ENCODE measurements at places on chromosomes 3 and 15.

- no peak for DNase-seq
Measured at GRCh38 chr3:189249987-189250386, 78.2 kb downstream of the TPRG1 start.

GRCh38 chr3:10253731-10254130, 5.5 kb downstream of the TATDN2 start:
- no peak for DNase-seq

DNA sequence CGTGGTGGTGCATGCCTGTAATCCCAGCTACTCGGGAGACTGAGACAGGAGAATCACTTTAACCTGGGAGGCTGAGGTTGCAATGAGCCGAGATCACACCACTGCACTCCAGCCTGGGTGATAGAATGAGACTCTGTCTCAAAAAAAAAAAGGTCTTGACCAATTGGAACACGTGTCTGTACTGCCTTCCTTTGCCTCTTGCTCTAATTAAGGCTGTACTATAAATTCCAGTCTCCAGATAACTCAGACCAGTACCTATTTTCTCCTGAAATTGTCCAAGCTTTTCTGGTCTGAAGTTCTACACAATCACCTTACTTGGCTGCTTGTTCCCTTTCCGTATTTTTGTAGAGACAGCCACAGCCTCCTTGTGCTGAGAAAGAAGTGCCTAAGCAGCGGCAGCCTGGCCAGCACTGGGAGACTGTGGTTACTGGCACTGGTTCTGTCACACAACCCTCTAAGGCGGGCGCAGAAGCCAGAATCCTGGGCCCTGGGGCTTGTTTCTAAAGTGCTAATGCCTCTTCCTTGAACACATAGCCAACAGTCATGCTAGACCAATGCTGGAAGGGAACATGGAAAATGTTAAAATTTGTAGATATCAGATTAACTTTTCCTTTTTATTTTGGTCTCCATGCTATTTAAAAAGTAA, 6.2 kb upstream of the CEP70 start:
- DNase-seq = no peak

DNA sequence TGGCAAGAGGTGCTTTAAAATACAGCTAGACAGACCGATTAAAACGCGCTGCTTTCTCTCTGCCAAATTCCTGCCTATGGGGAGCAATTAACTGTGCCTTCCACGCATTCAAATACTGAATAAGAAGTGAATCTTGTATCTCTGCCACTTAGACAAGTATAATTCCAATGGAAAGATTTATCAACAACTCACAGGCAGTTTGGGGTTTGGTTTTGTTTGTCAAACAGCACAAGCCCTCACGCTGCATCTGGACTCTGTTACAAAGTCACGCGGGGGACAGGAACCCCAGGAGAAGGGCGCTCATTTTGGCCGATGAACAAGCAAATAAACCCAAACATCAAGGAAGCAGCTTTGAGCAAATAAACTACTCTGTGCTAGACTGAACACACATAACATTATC, 61.8 kb upstream of the TMCO5A start:
- DNase-seq = no peak

DNA sequence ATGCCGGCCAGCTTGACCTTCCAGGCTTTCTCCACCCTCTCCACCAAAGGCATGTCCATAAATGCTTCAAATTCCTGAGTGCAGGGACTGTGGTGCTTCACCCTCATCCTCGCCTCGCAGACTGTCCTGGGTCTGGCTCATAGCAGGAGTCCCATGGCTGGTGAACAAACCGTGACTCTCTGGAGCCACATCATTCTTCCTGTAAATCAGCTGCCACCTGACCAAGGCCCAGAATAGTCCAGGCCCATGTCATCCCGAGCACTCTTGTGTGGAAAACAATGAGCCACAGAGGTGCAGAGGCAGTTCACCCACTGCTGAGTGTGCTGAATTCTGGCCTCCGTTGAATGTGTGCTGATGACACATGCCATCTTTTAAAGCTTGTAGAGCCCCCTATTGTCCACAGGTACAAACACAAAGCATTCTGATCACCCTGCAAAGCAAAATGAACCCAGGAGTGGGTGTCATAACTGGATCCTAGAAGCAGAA, 68.6 kb downstream of the ABHD5 start:
- DNase-seq = peak; percentile 36

DNA sequence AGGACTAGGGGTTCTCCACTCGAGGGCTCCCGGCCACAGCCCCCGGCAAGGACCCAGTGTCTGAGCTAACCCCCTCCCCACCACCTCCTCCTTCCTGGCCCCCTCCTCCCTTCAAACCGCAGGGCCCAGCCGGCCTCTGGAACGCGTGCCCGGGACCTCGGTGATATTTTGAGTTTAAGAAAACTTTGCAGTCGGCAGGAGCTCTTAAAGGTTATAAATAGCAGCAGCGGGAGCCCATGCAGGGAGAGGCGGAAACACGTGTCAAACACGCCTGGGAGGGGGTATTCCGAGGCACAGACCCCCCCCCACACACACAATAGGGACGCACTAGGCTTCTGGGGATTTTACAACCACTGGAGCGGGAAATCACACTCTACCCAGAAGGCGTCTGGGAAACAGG, 3.1 kb upstream of the PTH1R start:
- DNase-seq = peak; percentile 59

- DNase-seq = no peak
Measured at GRCh38 chr3:69821133-69821532, 81.9 kb downstream of the MITF start.

DNA sequence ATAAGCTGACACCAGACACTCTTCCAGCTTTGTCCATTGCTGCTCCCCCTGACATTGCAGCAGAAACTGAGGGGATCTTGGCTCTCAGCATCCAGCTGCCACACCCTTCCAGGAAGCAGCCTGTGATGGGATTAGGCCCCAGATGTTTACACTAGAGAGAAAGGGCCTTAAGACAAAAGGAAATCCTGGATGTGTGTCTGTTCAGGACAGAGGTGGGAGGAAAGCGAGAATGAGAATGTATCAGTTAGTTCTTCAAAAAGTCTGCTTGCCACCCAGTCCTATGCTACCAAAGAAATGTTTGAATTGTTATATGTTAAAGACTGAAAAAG, 58.8 kb downstream of the HES1 start:
- no peak for DNase-seq

DNA sequence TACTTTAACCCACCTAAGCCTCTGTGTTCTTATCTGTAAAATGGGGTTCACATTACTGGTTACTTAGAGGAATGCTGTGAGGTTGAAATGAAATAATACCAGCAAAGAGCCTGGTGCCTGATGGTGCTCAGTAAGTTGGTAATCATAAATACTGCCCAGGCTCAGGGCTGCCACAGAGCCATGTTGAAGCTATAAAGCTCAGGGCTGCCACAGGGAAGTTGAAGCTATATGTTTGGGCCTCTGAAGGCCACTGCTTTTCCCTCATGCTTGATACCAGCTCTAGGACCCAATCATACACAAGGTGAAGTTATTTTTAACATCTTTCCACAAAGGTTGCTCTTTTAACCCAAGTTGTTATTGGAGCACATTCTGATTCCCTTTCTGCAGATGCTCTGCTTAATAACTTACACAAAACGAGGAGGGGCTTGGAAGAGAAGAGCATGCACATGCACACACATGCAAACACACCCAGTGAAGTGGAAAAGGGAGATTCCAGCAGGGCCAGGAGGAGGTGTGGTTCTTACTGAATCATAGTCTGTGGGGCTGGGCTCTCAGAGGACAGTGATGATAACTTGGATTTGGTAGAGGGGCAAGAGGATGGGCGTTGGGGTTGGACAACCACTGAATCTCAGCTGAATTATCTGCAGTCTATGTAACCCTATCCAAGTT, 17.4 kb downstream of the PARP14 start:
- DNase-seq = no peak

DNA sequence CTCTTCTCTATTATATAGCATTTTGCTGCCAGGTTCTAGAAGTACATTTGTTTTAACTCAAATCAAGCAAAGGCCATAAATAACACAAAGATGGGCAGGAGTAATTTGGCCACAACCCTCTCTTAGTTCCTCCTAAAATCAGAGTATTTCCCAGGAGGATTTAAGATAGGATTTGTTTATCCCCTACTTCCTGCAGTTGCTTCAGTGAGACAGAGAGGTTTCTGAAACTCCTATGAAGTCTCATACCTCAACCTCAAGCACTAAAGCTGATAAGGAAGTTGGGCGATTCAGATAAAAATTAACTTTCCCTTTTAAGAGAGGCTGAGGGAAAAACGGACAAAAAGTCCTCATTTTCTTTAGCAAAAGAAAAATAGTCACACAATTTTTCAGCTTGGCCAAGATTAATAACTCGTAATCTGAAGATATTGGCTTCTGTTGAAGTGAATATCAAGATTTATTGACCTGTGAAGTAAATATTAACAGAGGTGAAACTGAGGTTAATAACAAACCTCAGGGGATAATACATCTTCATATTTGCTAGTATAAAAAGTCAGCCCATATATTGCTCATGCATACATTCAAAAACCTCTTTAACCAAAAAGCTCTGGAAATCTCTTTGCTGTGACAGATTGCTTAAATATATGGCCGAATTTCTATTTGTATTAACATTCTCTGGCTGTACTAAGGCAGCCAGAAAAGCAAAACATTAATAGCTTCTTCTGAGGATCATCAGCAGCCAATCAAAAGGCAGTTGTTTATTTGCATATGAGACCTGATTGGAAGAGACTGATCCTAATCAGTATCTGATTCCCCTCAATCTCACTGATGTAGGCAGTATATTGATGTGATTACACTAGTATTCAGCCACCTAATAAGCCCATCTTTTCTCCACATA, 90.6 kb upstream of the GADL1 start:
- DNase-seq = no peak

DNA sequence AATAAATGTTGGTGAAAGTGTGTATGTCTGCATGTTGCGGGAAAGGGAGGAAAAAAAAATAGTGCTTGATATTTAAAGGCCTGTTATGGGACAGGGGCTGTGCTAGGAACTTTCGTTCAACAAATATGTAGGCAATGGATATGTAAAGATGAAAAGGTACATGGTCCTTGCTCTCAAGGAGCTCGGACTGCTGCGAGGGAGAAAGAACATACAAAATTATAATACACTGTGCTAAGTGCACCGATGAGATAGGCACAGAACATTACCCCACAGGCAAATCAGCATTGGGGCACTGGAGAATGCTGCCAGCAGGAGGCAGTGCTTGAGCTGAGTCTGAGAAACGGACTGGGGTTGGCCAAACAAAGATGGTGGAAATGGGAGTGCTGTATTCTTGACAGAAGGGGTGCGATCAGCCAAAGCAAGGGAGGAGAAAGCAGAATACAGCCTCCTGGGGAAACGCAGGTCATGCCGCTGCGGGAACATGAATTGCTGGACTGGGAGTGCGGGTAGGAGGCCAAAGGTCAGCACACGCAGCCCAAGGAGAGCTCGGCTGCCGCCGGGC, 649 bp downstream of the C15orf40 start:
- peak; percentile 70 for DNase-seq

- no peak for DNase-seq
Measured at GRCh38 chr3:135495891-135496290, 469.6 kb upstream of the PPP2R3A start.

Measured in left ventricle myocardium superior (tissue), 1 donor.